ENCODE measurements at places on chromosomes 12 and 14.

GRCh38 chr14:83894568-83894967 lies 1635.4 kb upstream of the FLRT2 start:
- DNase-seq = no peak

DNA sequence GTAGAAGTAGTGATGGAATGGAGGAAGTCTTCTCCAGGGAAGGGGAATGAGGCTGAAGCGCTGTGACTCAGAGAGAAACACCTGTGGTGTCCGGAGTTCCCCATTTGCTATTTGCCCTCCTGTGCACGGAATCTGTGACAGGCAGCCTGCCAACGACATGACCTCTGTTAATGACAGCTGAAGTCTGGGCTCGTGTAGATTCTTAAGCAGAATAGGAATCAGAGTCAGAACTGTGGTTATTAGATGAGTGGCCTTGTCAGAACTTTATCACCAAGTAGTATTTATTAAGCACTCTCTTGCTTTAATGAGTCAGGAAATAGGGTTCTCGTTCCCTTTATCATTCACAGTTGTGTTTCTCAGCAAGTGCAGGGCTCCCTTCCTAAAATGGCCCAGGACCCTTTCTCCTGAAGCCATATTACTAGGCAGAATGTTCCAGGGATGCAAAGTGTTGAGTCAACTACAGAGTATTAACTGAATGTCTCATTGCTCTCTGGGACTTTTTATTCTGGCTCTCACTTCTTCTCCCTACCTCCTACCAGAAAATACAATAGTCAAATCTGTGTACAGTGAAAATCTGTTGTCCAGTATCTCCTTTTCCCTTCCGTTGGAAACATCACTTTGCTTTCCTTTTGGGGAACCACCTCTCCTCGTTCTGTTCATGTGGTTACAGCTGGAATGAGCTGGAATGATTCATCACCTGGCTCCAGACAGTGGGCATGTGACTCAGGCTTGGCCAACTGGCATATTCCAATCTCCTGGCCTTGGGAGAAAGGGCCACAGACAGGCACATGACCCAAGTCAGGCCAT lies 77.8 kb upstream of the MAX start:
- DNase-seq = peak; percentile 56

- peak; percentile 81 for DNase-seq
These were observed 25.1 kb upstream of the UBC start for GRCh38 chr12:124939421-124940142.

DNA sequence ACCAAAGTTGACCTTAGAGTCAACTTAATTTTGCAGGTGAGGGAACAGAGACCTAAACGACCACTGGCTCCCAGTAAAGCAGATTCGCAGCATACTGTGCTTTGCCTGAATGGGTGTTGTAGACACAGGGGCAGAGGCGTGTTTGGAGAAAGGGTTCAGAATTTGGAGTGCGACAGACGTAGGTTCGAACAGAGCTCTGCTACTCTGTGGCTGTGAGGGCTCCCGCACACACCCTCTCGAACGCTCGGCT lies 243 bp upstream of the TOMM20L start:
- DNase-seq = no peak

DNA sequence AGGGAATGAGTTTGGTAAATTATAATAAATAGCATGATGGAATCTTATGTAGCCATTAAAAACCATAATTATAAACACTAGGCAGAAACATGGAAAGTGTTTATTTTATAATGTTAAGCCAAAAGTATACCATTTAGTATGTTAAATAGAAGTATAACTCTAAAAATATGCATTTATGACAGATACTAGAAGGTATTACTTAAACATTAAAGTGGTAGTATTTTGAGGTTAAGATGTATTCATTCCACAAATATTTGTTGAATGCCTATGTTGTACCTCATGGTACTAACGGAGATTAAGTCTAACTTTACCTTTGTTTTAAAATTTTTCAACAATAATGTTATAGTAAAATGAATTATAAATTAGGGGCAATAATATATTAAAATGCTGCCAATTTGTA lies 24.1 kb downstream of the TTC8 start:
- DNase-seq = no peak

DNA sequence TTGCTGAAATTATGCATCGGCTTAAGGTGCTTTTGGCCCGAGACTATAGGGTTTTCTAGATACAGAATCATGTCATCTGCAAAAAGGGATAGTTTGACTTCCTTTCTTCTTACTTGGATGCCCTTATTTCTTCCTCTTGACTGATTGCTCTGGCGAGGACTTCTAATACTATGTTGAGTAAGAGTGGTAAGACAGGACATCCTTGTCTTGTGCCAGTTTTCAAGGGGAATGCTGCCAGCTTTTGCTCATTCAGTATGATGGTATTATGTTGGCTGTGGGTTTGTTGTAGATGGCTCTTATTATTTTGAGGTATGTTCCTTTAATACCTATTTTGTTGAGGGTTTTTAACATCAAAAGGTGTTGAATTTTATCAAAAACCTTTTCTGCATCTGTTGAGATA lies 8.3 kb downstream of the BMAL2 start:
- DNase-seq = no peak

- DNase-seq = no peak
These were observed 75.5 kb downstream of the RAD52 start for GRCh38 chr12:873954-874353.

GRCh38 chr14:24441904-24442239 lies 704 bp downstream of the SDR39U1 start:
- DNase-seq = no peak

DNA sequence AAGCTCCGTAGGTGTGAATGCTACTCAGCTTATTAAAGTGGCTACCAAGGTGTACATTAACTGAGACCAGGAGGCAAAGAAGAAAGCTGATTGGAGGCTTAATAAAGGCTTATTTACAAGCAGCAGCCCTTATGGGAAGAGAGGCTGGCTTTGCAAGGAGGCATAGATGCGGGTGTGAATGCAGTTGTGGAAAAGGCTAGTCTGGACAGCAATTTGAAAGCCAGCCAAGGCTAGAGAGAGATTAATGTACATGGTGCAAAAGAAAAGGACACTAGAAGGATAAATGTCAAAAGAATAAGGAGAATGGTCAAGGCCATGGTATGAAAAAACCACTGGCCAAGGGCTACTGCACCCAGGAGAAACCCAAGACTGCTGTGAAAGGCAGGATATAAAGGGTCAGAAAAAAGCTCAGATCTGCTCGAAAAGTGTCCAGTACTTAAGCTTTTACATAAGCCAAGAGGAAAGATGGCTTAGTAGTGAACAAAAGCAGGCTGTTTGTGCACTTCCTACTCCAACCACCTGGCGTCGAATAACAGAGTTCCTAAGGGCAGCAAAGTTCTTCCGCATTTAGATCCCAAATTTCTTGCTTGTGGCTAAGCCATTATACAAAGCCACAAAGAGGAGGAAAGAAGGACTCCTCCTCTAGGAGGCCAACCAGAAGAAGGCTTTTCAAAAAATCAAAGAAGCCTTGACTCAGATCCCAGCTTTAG lies 24.0 kb downstream of the KLRK1 start:
- no peak for DNase-seq

- DNase-seq = no peak
These were observed 1422.9 kb upstream of the TMEM132C start for GRCh38 chr12:126843915-126844669.

GRCh38 chr14:100658181-100658886 lies 68.4 kb upstream of the DLK1 start:
- no peak for DNase-seq

DNA sequence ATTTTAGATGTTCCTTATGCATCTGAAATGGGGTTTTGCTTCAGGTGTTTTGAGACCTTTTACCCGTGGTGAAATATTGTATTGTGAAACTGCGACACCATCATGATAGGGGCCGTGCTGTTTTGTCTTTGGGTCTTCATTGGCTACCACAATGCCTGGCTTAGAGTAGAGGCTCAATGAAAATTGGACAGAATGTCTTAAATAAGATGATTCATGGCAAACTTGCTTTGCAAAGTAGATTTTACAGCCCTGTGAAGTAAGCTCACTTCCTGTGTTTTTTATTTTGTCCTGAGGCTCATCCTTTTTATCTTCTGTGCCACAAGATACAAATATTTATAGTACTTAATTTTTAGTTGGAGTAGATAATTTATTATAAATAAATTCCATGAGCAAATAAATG lies 111.3 kb upstream of the FRMD6 start:
- no peak for DNase-seq

DNA sequence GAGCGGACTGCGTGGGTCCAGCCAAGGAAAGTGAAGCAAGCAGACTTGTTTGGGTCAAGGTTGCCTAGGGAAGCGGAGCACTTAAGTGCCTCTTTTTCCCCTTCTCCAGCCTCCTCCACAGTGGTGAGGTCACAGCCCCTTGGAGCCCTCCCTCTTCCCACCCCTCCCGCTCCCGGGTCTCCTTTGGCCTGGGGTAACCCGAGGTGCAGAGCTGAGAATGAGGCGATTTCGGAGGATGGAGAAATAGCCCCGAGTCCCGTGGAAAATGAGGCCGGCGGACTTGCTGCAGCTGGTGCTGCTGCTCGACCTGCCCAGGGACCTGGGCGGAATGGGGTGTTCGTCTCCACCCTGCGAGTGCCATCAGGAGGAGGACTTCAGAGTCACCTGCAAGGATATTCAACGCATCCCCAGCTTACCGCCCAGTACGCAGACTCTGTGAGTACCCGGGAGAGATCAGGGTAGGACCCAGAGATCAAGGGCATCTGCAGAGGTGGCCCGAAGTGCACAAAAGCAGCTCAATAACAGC lies at the start of gene TSHR:
TSHR (plus strand) TSS at position 206 of the 526 bp plus-strand sequence; CDS start at position 266, 60 bp downstream.
- DNase-seq = no peak

- DNase-seq = no peak
These were observed 11.1 kb upstream of the GPR132 start for GRCh38 chr14:105076296-105076804.

DNA sequence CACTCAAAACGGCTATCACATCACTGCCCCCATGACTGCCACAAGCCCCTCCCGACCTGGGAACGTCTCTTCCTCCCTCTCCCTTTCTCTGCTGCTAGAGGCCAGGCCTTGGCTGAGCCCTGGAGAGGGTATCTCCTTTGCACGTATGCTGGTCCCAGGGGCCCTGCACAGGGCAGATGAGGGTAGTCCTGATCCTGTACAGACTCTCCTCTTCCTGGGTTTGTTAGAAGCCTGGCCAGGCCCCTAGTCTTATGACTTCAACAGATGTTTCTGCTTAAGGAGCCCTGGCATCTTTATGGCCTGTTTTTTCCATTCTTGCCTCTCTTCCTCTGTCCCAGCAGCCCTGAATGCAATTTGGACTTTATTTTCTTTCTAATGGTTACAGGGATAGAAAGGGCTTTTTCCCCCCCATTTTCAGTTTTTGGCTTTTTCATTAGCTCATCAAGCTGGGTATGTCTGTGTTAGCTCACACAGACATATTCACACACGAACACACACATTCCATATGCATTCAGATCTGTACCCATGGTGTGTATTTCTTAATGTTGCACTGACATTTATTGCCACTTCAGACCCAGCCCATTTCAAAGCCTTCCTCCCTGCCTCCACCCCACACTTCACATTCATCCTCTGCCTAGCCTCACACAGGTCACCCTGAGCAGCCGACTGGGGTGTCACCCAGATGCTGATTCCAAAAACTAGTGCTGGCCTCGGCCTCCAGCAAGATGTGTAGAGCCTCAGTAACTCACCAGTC lies 203.2 kb downstream of the ZFP36L1 start:
- no peak for DNase-seq

DNA sequence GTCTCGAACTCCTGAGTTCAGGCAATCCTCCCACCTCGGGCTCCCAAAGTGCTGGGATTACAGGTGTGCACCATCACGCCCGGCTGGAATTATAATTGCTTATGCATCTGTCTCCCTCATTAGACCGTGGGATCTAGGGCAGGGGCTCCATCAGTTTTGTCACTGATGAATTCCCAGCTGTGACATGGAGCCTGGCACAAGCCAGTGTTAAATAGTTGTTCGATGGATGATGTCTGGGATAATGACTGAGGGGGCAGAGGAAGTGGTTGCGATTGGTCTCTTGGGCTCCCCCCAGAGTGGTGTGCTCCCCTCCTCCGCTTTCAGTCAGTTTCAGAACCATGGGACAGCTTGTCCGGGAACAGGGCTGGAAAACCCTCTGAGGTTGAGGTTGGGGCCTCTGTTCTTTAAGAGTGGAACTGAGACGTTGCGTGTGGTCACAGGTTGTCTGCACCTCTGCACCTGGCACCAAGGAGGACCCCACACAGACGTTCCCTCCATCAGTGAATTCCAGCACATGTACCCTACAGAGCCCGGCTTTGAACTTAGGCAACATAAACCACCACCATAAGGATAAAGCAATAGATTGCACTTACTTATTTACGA lies 30.8 kb upstream of the BATF start:
- DNase-seq = no peak

GRCh38 chr14:44935155-44935554 lies 26.6 kb downstream of the KLHL28 start:
- no peak for DNase-seq

DNA sequence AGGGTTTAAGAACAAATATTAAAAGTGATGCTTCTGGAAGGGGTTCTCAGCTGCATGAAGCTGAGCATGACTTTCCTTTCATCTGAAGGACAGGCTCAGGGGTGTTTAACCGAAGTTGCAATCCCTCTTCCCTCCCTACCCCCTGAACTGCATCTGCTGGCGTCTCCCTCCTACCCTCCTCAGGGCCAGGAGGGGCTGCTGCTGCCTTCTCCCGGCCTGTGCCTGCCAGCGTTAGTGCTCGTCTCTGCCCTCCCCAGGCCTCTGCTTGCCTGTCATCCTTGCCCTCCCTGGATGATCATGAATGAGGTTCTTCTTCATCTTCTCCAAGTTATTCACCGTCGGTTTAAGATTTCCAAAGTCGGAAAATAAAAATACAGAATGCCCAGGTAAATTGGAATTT lies 12.2 kb downstream of the SMOC1 start:
- DNase-seq = no peak

GRCh38 chr12:107912421-107913004 lies 138.0 kb downstream of the ASCL4 start:
- peak; percentile 33 for DNase-seq

- no peak for DNase-seq
These were observed 141.6 kb downstream of the ITPR2 start for GRCh38 chr12:26691234-26691970.

DNA sequence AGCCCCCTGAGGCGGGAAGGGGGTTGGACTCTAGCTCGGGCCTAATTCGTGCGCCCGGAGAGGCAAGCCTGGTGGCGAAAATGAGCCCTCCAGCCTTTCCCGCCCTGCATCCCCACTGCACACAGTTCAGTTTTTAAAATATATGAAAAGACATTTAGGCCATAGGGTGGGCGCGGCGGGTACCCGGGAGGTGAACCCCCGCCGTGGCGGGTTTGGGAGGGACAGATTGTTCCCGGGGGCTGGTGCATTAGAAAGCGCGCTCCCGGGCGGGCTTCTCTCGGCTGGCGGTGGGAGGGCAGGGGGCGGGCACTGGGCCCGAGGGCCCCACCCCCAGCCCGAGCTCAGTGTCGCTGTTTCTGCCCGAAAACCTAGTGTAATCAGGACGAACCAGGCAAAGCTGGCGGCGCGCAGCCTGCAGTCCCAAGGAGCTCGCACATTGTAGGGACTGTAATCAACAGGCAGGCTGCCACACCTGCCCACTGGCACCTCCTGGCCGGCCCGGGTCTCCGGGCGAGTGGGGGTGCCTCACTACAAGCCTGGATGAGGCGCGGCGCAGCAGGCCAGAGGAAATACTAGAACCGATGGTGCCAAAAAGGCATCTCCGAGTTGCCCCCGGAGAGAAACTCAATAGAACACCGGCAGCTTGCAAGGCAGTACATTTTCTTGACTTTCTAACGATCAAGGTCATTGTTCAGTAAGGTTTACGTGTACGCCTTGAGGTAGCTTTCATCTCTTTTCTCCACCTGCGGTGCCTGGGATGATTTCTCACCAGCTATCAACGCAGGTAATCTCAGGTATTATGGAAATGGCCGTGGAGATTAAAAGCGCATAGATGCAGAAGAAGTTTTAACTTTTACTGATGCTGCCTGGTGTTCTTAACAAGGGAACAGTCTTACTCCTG lies 764 bp upstream of the SPTB start:
- DNase-seq = peak; percentile 43
